ENCODE measurements at places on chromosomes 6 and 20.

GRCh38 chr6:128932061-128932460, 49.1 kb downstream of the LAMA2 start:
- DNase-seq: no peak

- no peak for DNase-seq
These were observed 32.8 kb downstream of the PSMB9 start for GRCh38 chr6:32886681-32887383.

- DNase-seq: no peak
These were observed 70.4 kb upstream of the FUCA2 start for GRCh38 chr6:143581835-143582480.

DNA sequence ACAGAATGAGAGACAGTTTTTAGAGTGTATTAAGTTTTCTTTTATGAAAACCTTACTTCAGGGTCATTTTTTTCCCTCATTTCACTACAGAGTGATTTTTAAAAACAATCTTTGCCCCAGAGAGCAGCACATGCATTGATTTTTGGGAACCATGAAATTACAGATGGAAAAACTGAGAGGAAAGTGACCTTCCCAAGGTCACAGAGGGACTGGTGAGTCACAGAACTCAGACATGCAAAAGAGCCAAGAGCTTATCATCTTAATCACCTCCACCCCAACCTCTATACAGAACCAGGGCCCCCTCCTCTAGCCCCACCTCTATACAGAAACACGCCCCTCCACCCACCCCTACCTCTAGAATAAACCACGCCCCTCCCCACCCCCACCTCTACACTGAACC, 10.7 kb downstream of the PXMP4 start:
- no peak for DNase-seq

GRCh38 chr20:17832236-17832915, 132.6 kb downstream of the BANF2 start:
- DNase-seq: no peak

DNA sequence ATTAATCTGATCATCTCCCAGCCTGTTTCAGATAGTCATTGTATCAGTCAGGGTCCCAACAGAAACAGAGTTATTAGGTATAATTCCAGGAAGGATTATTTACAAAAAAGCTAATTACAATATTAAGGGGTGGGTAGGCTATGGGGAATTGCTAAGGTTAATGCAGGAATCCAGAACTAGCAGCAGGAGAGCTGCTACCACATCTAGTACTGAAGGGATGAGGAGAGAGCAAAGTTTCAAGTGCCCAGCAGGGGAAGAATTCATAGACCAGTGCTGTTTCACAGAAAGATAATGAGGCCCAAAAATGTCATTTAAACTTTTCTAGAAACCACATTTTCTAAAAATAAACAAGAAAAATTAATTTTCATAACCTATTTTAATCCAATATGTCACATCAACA, 284.2 kb downstream of the HACE1 start:
- DNase-seq: no peak

DNA sequence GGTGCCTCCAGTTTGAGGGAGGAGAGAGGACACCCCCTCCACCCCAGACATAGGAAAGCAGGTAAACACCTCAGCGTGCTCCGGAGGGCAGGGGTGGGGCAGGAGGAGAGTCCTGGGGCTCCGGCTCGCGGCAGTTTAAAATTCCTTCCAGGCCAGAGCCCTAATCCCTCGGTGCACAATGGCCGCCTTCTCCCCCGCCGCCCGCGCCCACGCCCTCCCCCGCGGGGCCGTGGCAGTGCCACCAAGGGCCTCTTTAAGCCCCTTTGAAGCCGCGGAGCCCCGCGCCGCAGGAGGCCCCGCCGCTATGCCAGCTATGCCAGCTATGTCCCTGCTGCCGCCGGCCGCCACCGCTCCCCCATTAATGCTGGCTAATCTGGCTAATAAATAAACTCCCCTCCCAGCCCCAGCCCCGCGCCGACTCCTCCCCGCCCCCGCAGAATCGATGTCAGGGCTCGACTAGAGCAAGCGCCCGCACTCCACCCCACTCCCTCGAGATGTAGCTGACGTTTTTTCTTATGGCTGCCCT, 125.1 kb downstream of the MRPL14 start:
- DNase-seq: no peak

GRCh38 chr6:25329161-25329817, 50.1 kb downstream of the CARMIL1 start:
- no peak for DNase-seq

DNA sequence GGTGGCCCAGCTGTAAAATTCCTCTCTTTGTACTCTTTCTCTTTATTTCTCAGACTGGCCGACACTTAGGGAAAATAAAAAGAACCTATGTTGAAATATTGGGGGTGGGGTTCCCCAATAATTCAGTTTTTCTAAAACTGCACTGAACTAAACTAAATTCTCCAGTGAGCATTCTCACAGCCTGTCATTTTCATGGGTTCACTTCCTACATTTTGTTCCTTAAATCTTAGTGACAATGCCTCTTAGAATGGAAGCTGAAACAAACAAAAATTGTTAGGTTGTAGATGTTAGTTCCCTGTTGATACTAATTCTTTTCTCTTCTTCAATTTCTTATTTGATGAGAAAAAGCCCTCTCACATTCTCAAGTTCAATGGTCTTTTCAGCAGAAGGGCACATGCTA, 35.8 kb upstream of the IFNGR1 start:
- no peak for DNase-seq

- no peak for DNase-seq
These were observed 80.0 kb upstream of the RPS6KA2 start for GRCh38 chr6:166707045-166707444.

DNA sequence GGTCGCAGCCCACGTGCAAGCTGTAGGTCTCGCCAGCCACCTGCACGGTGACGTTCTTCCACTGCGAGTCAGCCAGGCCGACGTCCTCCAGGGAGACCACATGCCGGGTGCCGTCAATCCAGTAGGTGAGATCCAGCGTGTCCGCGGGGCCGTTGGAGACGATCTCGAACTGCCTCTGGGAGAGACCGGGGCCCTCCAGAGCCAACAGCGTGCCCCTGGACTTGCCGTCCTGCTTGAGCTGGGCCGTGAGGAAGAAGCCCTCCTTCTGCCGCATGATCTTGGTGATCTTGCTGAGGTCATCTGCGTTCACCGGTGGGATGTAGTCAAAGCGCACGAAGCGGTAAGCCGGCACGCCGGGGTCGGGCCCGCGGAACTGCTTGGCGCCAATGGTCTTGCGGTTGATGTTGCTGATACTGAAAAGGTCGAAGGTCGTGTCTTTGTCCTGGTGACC, 5.1 kb downstream of the THBS2 start:
- no peak for DNase-seq

- no peak for DNase-seq
These were observed 149.4 kb upstream of the NOX3 start for GRCh38 chr6:155604991-155605390.

DNA sequence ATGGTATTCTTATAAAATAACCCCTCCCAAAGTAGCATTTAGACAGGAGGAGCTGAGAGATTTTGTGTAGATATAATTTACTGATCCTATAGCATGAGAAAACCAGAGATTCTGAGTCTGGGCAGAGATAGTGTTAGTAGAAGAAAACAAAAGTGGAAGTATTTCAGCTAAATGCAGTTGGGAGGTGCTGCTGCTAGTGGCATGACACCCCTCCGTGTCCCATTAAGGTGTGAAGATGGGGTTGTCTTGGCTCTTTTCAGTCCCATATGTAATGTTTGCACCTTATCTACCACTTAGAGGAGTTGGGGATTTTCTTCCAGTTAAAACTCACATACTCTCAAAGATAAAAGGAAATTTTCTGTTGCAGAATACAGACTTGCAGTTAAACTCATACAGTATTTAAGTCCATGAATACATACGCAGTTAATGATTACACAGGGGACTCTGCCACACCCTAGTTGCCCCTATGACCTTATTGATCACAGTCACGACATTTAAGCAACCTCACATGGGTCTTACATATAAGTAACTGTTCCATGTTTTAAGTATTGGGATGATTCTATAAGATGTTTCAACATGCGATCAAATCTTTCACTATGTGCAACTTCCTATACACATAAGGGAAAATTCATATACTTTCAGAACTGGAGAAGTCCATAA, 11.5 kb downstream of the TAAR2 start:
- no peak for DNase-seq

DNA sequence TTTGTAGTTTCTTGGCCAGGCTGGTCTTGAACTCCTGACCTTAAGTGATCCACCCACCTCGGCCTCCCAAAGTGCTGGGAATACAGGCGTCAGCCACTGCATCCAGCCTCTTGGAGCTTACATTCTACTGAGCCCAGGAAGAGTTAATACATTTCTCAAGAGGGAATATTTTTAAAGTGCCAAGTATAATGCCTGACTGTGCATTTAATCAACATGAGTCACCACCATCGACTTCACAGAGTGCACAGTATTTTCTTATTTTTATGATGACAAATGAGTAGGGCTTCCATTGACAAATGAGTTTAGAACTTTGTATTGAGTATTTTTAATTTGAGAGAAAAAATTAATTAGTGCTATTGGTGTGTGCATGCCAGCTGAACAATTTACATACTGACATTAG, 72.2 kb downstream of the SASH1 start:
- no peak for DNase-seq

GRCh38 chr20:59750209-59750840, 146.0 kb downstream of the PHACTR3 start:
- no peak for DNase-seq

- no peak for DNase-seq
These were observed 1.7 kb upstream of the ULBP2 start for GRCh38 chr6:149939909-149940671.

GRCh38 chr6:109611502-109611901, 79.5 kb downstream of the AK9 start:
- no peak for DNase-seq

GRCh38 chr20:15060265-15061060, 723.1 kb upstream of the FLRT3 start:
- DNase-seq: no peak

DNA sequence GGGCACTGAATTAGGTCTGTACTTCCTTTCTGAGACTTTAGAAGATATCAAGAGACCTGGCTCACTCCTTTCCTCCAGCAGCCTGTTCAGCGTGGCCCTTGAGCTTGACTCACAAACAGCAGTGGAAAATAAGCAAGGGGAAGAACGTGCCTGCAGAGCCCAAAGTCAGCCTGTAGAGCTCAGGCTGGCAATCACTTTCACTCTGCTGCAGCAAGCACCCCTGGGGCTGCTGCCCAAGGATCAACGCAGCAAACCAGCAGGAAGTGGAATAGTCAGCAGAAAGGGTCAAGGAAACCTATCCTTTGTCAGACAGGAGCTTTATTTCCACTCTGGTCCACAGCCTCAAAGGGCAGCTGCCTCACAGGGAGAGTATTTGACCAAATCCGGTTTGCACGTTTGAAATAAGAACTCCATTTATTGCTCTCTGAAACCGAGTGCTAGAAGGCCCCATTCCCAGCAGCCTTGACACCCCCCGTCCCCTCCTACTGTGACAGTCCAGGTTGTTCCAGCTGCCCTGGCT, 77.4 kb downstream of the PRDM1 start:
- DNase-seq: peak; percentile 38

DNA sequence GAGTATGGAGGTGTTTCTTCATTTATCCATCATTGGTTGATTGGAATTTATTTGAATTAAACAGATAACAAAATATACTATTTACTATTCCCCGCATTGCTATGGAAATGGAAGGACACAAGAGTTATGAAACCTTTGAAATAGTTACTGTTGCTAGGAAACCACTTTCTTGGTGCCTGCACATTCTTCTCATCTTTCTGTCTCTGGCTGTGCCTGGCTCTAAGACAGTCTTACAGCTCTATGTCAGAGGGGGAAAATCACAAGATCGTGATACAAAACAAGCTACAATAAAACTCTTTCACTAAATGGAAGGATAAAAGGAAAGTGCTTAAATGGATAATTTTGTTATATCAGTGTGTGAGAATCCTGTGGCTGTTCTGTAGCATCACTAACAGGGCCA, 453.0 kb downstream of the LMBRD1 start:
- no peak for DNase-seq

GRCh38 chr6:36669002-36669401, 9.5 kb upstream of the CDKN1A start:
- DNase-seq: no peak

DNA sequence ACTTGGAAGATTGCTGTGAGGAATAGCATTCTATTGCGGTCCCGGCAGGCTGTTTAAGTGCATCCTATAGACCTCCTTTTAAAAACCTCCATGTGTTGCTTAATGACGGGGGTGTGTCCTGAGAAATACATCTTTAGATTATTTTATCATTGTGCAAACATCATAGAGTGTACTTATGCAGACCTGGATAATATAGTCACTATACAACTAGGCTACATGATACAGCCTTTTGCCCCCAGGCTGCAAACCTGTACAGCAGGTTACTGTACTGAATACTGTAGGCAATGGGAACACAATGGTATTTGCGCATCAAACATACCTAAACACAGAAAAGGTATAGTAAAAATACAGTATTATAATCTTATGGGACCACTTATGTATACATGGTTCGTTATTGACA, 175.6 kb downstream of the RNF144B start:
- no peak for DNase-seq

DNA sequence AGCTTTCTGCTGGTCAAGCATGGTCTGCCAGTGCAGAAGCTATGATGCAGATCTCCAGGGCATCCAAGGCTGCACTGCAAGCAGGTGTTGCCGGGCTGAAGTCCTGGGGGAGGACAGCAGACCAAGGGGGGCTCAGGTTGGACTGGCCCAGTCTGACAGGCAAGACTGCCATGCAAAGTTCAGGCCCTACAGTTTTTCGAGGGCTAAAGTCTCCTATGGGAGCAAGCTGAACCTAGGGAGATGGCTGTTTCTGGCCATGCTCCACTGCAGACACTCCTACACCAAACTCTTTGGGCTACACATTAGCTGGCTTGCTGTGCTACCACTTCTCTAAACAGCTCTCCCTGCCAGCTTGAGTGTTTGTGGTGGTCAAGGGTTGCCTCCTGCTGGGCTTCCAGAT, 130.0 kb upstream of the SYNCRIP start:
- DNase-seq: peak; percentile 1

GRCh38 chr20:19628570-19629134, 129.4 kb upstream of the RIN2 start:
- no peak for DNase-seq

All from T-helper 2 cell (primary cell).